ENCODE measurements at places on chromosomes 1 and 21.

- DNase-seq = no peak
Observed at GRCh38 chr1:162319493-162320175, 57.0 kb downstream of the SPATA46 start.

- DNase-seq = no peak
Observed at GRCh38 chr1:207002724-207003146, 29.8 kb downstream of the C1orf116 start.

GRCh38 chr1:223246476-223247112 is 103.5 kb upstream of the TLR5 start:
- no peak for DNase-seq

GRCh38 chr1:19049798-19050197 is 93.3 kb upstream of the IFFO2 start:
- DNase-seq = no peak

- DNase-seq = no peak
Observed at GRCh38 chr1:183000167-183000962, 22.9 kb upstream of the LAMC1 start.

DNA sequence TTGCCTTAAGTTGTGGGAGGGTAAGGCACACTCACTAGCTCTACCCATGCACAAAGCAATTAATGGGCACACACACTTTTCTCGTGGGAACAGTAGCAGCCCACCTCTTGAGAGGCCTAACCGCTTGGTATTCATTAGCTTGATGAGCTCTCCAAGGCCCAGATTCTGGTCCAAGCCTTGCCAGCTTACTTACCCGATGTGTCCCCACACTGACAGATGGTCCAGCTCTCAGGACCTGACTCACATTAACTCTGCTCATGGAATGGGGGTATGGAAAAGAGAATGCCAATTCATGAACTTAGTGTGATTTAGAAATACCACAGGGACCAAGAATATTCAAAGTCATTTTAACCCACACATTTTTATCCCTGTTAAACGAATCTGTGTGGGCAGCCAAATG is 106.8 kb upstream of the CACHD1 start:
- no peak for DNase-seq

- no peak for DNase-seq
Observed at GRCh38 chr1:192448026-192448578, 127.5 kb upstream of the RGS1 start.

DNA sequence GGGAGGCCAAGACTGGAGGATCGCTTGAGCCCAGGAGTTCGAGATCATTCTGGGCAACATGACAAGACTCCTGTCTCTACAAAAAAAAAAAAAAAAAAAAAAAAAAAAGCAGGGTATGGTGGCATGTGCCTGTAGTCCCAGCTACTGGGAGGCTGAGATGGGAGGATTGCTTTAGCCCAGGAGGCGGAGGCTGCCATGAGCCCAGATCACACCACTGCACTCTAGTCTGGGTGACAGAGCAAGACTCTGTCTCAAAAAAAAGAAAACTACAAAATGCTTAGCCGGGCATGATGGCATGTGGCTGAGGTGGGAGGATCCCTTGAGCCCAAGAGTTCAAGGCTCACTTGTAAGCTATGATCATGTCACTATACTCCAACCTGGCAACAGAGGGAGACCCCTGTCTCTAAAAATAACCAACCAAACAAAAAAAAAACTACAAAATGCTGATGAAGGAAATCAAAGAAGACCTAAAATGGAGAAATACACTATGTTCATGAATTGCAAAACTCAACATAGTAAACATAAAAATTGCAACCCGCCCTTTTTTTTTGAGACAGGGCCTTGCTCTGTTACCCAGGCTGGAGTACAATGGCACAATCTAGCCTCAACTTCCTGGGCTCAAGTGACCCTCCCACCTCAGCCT is 20.4 kb downstream of the SHISAL2A start:
- DNase-seq = no peak

DNA sequence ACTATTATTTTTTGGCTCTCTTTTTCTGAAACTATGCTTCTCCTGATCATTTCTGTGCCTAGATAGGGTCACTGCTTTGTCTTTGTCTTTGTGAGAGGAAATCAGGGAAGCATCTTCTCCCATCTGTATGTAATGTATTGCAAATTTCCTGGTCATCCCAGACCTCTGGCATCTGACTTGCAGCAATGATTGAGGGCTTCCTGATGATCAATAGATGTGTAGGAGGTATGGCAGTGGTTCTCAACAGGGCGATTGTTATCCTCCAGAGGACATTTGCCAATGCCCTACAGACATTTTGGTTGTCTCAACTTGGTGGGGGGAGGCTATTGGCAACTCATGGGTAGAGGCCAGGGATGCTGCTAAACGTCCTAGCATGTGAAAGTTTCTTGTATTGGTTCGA is 64.7 kb downstream of the RGL1 start:
- no peak for DNase-seq

GRCh38 chr1:91582431-91582921 is 81.8 kb downstream of the CDC7 start:
- no peak for DNase-seq

Measured in stimulated activated CD8-positive, alpha-beta memory T cell treated with anti-CD3 and anti-CD28 coated beads, Interleukin-7, amount 100 ng/mL, for 1 hour (primary cell).